8988T (cell line): ENCODE measurements at places on chromosomes 5 and 9.

DNA sequence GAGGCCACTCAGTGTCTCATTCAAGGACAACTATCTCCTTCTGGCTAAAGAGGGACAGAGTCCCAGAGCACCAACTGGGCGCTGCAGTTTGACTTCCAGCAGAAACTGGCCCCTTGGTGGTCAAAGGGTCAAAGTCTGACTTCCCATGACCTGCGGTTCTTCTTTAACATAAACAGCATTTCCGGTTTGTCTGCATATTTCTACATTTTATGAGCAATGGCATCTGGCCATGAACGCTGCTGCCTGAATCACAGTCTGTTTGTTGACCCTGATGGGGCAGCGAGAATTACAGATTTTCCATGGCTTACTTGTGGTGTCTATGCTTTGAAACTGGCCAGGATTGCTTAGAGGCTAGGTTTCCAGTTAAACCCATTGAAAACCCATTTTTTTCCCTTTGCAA, 1.3 kb downstream of the TNFSF15 start:
- no peak for DNase-seq

- no peak for DNase-seq
Observed at GRCh38 chr9:95451065-95451426, 65.7 kb downstream of the PTCH1 start.

- DNase-seq: no peak
Observed at GRCh38 chr9:99624499-99625233, 197.0 kb upstream of the NR4A3 start.

DNA sequence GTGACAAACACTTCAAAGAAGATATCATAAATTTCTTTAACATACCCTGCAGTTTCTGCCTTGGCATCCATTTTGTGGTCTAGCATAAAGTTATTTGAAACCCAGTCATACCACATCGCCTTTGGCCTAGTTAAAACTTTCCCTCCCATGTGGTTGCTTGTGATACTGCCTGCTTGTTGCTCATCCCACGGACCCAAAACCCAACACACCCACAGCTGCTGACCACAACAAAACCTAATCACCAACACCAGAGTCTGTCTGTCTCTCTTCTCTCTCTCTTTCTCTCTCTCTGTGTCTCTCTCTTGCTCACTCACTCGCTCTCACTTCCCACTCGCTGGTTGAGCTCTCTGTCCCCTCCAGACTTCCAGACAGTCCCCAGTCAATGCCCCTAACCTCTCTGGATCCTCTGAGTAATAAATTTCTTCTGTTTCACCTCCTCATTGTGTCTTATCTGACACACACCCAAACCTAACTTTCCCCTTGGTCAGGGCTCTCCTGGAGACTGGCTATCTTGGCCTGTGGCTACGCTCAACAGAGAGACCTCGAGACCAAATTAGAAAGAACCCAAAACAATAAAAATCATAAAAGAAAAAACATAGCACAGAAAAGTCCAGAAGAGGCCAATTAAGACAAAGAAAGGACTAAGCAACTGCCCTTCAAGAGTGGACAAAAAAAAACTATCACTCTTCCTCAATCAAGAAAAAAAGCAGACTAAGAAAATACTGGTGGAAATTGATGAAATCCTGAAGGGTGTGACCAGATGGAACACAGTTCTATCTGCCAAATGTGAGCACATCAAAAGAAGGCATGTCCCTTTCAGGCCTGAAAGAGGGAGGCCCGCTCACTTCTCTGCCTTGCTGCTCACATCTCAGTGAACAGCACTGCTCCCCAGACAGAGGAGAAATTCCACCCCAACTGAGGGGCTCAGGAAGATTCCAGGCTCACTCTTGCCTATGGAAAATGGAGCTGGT, 41.5 kb downstream of the TTLL11 start:
- no peak for DNase-seq

DNA sequence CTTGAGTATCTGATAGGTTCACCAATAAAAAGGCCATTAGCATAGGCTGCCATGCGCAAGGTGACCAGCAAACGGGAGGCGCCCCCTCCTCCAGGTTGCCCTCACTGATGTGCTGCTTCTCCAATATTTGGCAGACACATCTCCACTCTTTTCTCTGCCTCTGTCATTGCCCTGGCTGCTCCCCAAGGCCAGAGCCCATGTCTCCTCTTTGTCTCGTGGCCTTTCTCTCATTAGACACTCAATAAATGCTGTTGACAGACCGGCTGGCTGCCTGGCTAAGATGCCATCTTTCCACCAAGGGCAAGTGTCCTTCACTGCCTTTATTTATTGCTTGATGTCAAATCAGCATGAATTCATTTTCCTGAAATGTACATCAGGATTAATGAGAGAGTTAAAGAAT, 404.0 kb upstream of the KIF2A start:
- no peak for DNase-seq

DNA sequence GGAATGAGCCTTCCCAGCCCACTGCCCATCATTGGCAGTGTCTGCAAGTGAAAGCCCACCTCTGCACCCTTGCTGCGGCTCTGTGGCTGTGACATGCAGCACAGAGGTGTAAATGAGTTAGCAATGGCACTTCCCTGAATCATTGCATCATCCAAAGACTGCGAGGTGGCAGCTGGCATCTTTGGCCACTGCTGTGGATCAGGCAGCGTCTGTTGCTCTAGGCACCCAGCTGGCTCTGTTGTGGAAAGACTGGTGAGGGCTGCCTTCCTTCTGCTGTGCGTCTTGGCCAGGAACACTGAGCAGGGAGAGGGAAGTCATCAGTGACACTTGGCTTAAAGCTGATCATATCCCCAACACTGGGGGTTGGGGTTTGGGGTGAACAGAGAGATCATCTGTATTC, 64.5 kb downstream of the MFAP3 start:
- DNase-seq: no peak

DNA sequence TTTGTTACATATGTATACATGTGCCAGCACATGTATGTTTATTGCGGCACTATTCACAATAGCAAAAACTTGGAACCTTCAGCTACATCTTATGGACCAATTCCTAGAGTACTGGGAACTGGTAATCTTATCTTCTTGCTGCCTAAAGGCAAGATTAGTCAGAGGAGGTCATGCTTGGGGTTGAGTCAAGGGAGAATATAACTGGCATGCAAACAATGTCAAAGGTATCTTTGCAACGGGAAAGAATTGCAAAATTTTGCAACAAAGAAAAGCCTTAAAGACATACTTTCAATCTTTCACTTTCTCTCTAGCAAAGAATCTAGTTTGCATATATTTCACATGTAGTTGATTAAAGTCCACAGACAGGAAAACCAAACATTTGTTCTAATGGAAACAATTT, 145.2 kb downstream of the EDIL3 start:
- DNase-seq: no peak

GRCh38 chr5:115785381-115786065, 30.9 kb downstream of the CDO1 start:
- no peak for DNase-seq

GRCh38 chr5:116546033-116546742, 28.4 kb downstream of the SEMA6A start:
- no peak for DNase-seq

- DNase-seq: no peak
Observed at GRCh38 chr5:95794070-95794516, 28.4 kb downstream of the GLRX start.

- DNase-seq: no peak
Observed at GRCh38 chr5:123718238-123718637, 206.3 kb downstream of the CSNK1G3 start.

DNA sequence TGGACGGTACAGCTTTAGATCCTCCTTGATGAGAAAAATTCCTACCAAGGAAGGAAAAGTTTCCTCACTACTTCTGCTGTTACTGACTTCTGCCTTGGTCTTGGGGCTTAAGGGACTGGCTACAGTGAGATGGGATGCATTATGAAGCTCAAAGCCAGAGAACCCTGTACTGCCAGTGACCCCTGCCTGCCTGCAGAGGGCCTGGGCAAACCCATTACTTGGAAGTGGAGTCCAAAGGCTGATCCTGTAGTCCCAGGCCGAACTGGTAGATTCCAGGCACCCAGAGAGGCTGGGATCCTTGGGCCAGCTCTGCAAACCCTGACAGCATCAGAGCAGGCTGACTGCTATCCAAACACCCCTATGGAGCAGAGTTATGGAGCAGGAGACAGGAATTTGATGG, 25.7 kb upstream of the NR5A1 start:
- DNase-seq: no peak

DNA sequence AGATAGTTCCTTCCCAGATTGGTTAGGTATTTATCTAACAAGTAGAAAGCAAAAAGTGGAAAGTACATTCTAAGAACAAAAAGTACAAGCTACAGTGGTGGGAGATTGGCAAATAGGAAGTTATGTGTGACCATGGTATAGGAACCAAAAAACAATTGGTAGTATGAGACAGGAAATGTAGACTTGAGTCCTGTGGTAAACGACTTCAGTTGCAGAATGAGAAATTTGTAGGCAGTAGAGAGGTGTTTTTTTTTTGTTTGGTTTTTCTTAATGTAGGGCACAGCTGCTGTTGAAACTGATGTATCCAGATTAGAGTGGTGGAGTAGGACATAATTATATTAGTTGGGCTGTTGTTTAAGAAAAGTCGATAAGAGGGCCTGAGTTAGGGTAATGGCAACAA, 72.0 kb downstream of the CCNH start:
- no peak for DNase-seq

DNA sequence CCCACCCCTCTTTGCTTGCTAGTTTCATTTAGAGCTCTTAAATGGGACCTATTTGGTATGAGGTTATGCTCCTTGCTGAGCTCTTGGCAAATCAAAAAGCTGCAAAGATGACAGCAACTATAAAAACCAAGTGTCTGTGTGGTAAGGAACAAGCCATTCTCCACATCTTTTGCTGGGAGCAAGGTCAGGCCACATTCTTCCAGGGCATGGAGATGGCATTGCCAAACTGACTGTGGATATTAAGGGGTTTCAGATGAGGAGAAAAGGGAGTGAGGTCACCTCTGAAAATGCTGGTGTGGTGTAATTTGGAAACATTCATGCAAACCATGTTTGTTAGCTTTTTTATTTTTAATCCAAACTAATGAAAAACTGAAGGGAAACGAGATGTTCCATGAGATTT, 218.8 kb upstream of the IL12B start:
- no peak for DNase-seq

DNA sequence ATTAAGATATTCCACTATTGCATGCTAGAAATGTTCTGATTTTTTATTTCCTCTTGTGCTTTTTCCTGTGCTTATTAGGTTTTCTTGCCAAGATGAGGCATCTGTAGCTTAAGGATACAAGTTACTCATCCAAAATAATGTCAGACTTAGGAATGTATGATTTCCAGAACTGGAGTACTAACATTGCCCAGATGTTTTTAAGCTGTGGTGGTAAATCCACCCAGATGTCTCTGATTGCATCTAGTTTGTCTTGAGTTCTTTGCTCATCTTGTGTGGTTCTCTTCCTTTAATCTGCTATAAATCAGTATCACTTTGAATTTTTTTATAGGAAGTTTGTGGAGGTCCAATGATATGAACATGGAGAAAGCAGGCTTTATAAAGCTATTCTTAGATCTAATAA, 337.5 kb upstream of the ZNF608 start:
- no peak for DNase-seq

DNA sequence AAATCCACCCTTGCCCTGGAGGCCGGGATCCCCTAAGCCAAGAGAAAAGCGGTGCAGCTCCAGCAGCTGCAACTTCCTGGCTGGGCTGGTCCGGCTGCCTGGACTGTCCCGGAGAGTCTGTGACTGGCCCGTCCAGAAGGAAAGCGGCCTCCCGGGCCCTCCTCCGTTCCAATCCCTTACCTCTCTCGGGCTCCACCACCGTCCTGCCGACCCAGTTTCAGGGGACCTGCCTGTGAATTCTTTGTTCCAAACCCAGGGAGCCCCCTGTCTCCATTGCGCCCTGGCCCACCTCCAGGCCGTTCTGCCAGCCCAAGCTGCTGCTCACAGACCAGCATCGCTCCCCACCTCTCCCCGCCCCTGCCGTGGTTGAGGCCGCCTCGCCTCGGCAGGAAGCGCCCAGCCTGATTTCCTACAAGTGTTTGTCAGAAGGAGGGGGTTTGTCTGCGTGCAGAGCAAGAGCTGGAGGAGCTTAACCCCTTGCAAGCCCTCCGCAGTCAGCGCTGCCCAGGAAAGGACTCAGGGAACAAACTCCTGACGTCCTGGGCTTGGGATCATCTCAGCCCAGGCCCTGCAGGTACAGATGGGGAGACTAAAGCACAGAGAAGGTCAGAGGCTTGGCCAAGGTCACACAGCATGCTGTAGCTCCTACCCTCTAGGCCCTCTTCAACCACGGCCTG, at the start of gene AKNA:
TSS of gene AKNA (minus strand) at position 303 of the 677 bp plus-strand sequence. CDS start 6,649 bp downstream, outside the sequence.
- DNase-seq: no peak

DNA sequence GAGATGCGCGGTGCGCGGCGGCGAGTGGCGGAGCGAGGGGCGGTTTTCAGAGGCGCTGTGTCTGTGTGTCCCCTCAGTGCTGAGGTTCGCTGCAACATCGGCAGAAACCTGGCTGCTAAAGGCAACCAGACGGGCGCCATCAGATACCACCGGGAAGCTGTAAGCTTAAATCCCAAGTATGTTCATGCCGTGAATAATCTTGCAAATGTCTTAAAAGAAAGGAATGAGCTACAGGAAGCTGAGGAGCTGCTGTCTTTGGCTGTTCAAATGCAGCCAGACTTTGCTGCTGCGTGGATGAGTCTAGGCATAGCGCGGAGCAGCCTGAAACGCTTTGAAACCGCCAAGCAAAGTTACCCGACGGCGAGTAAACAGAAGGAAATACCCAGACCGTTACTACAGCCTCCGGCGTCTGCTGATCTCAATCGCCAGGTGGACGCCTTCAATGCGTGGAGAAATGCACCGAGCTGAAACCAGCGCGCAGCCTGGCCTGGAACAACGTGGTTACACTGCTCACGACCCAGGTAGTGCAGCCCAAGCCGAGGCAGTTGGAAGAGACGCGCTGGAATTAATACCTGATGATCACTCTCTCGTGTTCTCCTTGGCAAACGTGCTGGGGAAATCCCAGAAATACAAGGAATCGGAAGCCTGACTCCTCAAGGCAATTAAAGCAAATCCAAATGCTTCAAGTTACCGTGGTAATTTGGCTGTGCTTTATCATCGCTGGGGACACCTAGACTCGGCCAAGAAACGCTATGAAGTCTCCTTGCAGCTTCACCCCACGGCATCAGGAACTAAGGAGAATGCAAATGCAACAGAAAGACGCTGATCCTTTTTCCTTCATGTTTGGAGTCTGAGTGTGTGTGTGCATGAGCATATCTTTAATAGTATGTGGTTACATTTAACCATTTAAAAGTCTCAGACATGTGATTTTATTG, 15.9 kb downstream of the OR2V1 start:
- DNase-seq: no peak

DNA sequence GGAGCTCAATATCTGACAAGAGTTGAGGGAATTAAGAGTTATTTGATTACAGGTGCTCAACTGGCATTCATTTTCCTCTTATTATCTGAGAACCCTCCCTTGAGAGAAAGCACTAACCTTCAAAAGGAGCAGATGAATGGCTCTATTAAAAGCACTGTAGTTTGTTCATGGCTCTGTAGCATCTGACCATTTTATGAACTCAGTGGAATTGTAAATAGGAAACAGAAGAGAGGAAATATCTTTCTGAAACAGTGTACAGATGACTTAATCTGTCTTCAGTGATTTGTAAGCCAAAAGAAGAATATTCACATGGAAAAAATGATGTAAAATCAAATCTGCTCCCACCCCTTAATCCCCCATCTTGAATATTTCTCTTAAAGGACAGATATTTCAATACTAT, 810.4 kb upstream of the GRAMD2B start:
- DNase-seq: no peak
